ENCODE measurements at places on chromosomes 2 and 18.
A peak's percentile ranks its signal among the peaks of the same experiment; 100 is the strongest.

DNA sequence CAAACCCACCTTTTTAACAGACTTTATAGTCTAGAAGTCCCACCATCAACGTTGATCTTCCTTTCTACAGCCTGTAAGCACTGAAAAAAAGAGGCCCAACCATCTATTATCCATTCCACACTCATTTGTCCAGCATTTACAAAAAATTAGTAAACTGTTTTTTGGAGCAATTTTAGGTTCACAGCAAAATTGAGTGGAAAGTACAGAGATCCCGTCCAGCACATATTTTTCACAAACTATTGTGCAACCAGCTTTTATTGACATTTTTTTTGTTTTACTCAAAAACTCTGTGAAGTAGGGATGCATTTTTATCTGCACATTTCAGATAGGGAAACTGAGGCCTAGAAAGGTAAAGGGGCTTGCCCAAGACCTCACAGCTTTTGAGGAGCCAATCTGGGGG lies 68.6 kb downstream of the TNP1 start:
- no peak for DNase-seq

- no peak for DNase-seq
These were observed 30.6 kb downstream of the CYP26B1 start for GRCh38 chr2:72117029-72117428.

DNA sequence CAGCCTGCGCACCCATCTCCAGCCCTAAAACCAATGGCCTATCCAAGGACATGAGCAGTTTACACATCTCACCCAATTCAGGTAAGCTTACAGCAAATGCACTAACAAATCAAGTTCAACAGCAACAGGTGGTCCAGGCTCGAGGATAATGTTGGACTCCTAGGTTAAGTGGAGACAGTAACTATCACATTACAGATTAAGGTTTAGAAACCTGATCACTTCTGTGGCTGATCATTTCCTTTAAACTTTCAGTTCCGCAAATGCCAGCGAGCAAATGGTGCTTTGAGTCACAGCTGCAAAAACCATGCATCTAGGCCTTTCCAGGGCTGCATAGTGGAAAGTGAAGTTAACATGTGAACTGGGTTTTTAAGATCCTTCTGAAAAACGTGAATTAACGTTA lies 259.4 kb downstream of the GBX2 start:
- DNase-seq: peak; percentile 28

- no peak for DNase-seq
These were observed 1.2 kb downstream of the SLC39A6 start for GRCh38 chr18:36127836-36128529.

DNA sequence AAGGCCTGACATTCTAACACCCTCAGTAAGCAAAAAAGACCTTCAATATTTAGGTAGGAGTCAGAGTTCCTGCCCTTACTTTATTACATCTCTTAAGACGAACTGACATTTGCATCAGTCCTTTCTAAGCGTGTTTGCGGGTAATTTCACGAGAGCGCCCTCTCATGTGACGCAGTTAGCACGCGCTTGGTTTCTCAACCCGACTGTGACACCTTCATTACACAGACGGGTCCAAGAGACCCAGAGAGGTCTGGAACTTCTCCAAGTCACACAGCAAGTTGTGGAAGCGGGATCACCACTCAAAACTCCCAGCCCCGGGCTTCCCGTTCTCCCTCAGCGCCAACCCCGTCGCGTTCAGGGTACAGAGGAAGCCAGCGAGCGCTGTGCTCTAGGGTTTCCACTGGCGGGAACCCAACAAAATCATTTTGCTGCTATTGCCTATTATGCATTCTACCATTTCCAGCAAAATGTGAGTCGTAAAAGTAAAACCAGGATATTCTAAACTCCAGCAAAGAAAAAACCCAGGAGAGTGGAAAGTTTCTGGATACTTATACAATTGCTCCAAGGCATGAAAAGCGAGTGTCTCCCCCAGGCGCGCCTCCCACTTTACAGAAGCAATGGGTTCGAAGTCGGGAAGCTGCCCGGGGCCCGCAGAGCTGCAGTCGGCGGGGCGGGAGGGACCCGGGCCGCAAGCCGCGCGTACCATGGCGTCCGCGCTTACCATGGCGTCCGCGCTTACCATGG lies 601 bp downstream of the ENOSF1 start:
- DNase-seq: peak; percentile 53

- no peak for DNase-seq
These were observed 295.0 kb upstream of the ZNF521 start for GRCh38 chr18:25646971-25647370.

GRCh38 chr2:170262343-170262742 lies 84.4 kb downstream of the MYO3B start:
- no peak for DNase-seq

DNA sequence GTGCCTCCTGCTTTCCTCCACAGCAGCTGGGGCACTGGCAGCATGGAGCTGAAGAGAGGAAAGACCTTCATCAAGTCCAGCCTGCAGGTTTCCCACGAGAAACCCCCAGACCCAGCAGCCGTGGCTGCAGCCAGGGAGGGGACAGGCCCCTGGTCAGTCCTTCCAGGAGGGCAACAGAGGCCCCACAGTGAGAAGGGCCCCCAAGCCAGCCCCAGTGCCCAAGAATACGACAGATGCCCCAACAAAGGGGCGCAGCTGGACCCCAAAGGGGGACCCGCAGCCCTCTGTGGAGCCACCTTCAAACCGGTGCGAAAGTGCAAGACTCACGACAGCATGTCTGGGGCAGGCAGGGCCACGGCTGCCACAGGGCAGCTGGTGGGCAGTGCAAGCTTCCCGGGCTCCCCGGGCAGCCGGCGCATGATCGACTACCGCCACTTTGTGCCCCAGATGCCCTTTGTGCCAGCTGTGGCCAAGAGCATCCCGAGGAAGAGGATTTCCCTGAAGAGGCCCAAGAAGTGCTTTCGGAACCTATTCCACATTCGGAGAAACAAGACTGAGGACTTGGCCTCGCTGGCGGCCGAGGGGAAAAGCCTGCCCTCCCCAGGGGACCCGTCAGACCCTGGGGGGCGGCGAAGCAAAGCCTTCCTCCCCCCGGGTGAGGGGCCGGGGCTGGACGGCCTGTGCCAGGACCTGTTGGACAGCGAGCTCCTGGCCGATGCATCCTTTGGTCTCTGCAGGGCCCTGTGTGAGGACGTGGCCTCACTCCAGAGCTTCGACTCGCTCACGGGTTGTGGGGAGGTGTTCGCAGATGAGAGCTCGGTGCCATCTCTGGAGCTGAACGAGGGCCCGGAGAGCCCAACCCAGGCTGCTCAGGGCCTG lies 6.9 kb downstream of the AMER3 start:
- no peak for DNase-seq

DNA sequence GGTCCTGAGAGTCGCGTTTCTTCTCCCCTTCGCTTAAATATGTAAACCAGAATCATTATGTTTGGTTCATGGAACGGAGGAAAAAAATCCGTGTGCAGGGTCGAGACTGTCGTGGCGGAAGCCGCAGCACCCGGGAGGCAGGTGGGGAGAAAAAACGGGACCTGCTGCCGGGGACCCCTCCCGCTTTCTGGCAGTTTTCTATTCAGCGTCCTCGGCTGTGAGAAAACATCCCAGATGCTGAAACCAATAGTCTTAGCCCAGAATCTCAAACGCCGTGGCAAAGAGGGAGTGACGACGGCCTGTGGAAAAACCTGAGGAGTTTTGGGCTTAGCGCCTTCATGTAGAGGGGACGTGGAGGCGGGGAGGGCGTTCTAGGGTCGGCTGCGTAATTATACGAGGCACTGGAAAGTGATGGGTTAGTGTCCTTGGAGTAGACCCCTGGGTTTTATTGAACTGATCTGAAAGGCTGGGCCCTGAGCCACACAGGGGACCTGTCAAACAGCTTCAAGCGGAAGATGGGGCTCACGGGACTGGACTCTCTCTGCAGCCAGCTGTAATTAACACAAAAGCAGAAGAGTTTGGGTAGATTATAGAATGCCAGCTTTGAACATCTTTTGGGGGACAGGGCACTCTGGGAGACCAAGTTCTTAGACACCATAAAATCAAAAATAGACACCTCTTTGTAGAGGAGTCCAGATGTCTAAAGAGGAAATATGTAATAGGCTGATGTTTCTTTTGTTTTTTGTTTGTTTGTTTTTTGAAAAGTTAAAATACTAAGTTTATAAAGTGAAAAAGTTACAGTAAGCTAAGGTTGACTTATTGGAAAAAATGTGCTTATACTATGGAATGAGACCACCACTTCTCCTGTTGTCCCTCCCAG lies 834 bp upstream of the BUB1 start:
- peak; percentile 6 for DNase-seq

- DNase-seq: no peak
These were observed 145.5 kb downstream of the GALNT14 start for GRCh38 chr2:30992781-30993180.

- no peak for DNase-seq
These were observed 55.3 kb upstream of the CHST9 start for GRCh38 chr18:27240383-27240782.

DNA sequence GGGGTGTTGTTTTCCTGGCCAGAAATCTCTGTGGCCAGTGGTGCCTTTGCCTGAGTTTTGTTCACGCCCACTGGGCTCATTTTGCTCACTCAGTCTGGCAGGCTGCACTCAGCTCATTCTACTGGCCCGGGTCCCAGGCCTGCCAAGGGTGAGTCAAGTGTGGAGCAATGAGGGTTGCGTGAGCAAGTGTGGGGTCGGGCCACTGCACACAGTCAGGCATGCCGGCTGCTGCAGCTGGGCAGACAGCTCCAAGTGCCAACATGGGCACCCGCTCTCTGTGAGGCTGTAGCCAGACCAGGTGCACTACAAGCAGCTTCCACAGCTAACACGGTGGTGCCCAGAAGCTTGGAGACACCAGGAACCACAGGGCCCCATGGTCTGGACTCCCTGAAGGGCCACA lies 801.1 kb upstream of the RAB6C start:
- DNase-seq: no peak

- no peak for DNase-seq
These were observed 6.5 kb downstream of the CYP26B1 start for GRCh38 chr2:72141032-72141645.

- no peak for DNase-seq
These were observed 41.6 kb upstream of the RMDN2 start for GRCh38 chr2:37883518-37883917.

GRCh38 chr2:54290356-54291025 lies 34.5 kb upstream of the TSPYL6 start:
- DNase-seq: no peak

DNA sequence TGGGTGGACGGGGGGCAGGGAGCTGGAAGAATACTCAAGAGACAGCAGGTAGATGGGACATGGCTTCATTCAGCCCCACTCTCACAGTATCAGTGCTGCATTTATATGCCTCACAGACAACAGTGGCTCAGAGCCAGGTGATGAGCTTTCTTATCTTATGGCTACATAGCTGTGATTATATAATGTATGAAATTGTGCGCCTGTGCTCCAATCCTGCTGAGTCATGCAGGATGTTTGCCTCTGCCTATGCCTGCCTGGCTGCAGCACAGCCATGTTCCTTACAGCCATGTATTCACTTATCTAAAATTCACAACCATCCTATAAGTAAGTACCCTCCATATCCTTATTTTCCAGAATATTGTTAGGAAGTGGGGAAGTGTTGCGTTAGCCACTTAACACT lies 37.7 kb upstream of the RNF103 start:
- no peak for DNase-seq

GRCh38 chr2:200360364-200360763 lies 53.9 kb downstream of the SPATS2L start:
- DNase-seq: no peak

DNA sequence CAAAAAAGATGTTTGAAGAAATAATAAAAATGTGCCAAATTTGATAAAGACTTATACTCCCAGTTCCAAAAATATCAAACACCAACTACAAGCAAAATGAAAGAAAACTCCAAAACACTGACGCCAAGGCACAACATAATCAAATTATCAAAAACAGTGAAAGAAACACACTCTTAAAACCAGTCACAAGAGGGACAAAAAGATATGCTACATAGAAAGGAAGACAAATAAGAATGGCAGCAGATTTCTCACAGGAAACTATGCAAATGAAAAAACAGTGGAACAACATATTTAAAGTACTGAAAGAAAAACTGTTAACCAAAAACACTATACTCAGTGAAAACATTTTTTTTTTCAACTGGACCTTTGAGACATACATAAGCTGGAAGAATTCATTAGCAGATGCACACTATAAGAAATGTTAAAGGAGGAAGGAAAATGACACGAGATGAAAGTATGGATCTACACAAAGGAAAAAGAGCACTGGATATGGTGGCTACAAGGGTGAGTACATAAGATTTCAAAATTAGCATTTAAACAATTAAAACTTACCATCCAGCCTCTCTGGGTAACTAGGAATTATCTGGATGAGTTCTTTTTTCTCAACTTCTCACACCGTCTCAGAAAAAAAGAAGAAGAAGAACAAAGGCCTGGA lies 94.0 kb upstream of the ACVR1C start:
- DNase-seq: no peak

- no peak for DNase-seq
These were observed 36.9 kb downstream of the NAPG start for GRCh38 chr18:10562773-10563160.

GRCh38 chr18:12839526-12840196 lies 44.4 kb downstream of the PTPN2 start:
- peak; percentile 19 for DNase-seq

- no peak for DNase-seq
These were observed 53.4 kb downstream of the FHOD3 start for GRCh38 chr18:36350839-36351469.

DNA sequence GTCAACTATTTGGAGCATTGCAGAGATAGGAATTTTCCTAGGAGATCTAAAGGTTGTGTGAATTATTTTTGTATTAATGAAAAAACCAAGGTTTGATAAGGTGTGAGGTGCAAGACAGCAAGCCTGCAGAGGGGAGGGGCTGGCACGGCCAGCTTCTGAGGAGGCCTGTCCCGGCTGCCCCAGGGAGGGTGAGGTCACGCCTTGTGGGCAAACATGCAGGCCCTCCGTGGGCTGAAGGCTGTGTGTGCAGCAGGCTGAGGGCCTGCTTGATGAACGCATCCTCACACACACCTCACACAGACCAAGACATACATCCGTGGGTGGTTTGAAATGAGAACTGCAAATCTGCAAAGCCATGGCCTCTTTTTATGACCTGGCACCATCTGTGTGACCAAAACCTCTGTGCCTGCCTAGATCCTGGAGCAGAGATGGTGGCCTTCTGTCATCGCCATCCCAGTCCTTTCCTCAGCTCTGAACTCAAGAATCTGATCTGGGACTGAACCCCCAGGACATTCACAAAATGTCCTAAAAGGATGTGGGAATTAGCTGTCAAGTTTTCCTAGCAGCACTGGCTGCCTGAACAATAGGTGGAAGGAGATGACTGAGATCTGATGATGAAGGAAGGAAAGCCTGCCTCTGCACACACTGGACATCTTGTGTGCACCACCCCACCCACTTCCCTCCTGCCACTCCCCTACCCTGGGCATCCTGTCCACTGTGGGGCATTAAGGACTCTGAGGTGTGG lies 102.4 kb upstream of the MGAT4A start:
- DNase-seq: no peak

- DNase-seq: no peak
These were observed 17.6 kb downstream of the PRKCE start for GRCh38 chr2:45669032-45669486.

GRCh38 chr2:1739961-1740715 lies 4.2 kb downstream of the PXDN start:
- DNase-seq: no peak

- DNase-seq: no peak
These were observed 105.6 kb upstream of the LDLRAD4 start for GRCh38 chr18:13112982-13113381.

- no peak for DNase-seq
These were observed 357.7 kb upstream of the HNRNPA3 start for GRCh38 chr2:176854878-176855277.
